AG10803 (cell line): ENCODE measurements at places on chromosomes 6 and 20.

DNA sequence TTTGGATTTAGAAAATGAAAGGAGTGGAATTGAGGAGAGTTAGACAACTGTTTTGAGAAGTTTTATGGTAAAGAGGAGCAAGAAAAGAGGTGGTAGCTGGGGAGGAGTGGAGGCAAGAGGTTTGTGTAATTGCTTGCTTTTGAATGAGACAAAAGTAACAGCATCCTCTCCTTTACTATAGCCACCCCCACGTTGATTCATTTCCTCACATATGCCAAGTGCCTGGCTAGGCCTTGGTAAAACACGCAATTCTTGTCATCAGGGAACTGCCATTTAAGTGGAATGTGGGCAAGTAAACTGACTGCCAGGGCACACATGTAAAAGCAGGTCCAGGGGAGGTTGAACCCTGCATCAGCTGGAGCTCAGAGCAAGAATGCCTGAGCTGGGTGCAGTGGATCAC is 4.1 kb downstream of the MTRES1 start:
- DNase-seq: no peak

DNA sequence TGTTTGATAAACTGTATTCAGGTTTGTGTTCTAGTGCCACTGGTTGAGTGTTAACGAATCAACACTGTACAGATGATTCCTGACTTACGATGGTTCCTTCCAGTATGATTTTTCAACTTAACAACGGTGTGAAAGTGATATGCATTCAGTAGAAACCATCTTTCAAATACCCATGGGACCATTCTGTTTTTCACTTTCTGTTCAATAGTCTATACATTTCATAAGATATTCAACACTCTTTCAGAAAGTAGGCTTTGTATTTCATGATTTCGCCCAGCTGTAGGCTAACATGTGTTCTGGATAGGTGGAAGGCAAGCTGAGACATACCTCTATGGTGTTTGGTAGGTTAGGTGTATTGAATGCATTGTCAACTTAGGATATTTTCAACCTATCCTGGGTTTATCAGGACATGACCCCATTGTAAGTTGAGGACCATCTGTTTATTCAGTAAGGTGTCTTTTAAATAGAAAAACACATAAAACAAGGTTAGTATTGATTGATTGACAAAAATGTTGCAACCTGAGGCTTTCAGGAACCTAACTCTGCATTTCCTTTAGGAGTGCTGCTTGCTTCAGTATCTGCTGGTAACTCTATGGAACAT is 32.3 kb downstream of the SYNJ2 start:
- DNase-seq: no peak

DNA sequence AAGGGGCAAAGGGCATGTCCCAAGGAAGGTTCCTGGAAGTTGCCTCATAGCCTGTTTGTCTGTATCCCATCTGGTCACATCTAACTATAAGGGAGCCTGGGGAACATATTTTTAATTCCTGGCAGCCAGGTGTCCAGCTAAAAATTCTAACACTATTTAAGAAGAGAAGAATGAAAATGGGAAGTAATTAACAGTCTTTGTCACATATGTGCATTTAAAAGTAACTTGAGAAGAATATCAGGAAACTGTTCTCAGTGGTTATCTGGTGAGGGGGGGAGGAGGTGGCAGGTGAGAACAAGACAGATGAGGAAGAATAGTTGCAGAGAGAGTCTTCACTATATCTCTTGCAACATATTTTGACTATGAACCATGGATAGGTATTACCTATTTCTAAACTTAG is 75.5 kb upstream of the ELOVL5 start:
- DNase-seq: no peak

DNA sequence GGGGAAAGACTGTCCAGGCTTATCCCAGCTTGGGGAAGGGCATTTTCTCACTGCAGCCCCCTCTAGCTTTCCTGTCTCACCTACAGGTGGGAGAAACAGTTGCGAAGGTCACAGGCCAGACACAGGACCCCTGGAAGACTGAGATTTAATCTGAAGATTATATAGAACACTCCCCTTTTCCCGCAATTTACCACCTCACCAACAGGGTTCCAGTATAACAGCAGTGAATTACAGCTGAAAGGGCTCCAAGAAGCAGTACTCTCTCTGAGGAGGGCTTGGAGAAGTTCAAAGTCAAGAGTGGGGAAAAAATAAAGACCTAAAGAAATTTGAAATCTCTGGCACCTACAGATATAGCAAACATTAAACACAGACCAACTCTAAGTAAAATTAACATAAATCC is 111.9 kb downstream of the ANKRD60 start:
- no peak for DNase-seq

GRCh38 chr20:15674253-15675060 is 898.8 kb downstream of the KIF16B start:
- DNase-seq: no peak

- no peak for DNase-seq
Measured at GRCh38 chr6:104750449-104750848, 109.3 kb downstream of the HACE1 start.

DNA sequence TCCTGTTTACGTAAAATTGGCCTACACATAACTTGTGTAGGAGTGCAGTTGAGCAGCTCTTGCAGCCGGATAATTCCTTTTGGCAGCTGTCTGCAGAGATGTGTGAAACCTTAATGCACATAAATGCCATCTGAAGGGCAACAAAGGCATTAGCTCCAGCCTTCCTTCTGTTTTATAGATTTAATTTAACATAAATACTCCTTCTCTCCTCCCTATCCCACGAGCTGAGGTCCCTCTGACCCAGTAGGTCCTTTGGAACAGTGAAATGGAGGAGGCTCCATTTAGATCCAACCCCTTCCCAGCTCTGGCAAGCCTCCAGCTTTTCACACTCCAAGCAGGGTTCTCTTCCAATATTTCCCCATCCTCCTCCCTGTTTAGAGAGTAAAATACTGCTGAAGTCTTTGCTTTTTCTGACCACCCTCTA is 6.5 kb downstream of the PLEKHG1 start:
- no peak for DNase-seq

- DNase-seq: no peak
Measured at GRCh38 chr6:166411721-166412151, 29.0 kb upstream of the MPC1 start.

GRCh38 chr6:6758915-6759654 is 170.6 kb downstream of the LY86 start:
- peak; percentile 48 for DNase-seq
